HS-5 (cell line): ENCODE measurements at places on chromosomes 3 and 15.

GRCh38 chr3:127628788-127629466, at the start of gene PODXL2:
PODXL2 (plus strand) TSS chr3:127629185; CDS start chr3:127629220, 35 bp downstream.
- no peak for DNase-seq

DNA sequence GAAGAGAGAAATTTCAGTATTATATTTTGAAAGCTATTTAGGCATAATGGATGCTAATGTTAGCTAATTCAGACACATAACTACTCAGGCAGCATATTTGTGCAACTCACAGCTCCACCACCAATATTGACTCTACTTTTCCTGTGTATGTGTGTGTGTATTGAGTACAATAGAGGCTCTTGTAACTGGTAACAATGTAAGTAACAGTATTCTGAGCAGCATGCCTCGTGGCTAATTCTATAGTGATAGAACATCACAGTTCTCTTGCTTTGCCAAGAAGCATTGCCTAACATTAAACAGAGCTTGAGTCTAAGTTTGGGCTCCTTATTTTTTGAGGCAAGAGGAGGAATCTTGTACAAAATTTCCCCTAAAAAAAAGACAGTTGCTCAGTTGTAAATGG, 98.6 kb upstream of the ARHGEF26 start:
- no peak for DNase-seq

GRCh38 chr3:37680401-37680800, 181.3 kb upstream of the CTDSPL start:
- DNase-seq = no peak

DNA sequence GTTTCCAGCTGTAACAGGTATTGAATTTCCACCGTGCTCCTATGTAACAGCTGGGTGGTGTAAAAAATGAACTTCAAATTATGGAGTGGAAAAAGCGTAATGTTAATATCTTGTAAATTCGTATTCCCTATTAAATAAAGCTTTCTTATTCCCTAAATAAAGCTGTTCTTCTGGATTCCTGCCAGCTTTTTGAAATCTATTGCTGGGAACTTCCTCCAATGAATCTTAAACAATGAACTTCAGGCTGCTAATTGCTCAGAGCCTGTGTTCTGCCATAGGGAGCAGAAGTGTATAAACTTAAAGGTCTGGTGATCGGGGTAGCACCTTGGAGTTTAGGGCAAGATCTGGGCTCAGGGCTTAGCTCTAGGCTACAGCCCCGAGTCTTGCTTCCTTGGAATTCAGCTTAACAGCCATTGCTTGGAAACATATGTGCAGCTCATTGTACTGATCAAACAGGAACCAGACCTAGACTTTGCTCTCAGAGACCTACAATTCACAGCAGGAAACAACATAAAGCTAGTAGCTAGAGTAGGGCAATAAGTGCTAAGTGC, 1.4 kb downstream of the ARL14 start:
- DNase-seq = no peak

DNA sequence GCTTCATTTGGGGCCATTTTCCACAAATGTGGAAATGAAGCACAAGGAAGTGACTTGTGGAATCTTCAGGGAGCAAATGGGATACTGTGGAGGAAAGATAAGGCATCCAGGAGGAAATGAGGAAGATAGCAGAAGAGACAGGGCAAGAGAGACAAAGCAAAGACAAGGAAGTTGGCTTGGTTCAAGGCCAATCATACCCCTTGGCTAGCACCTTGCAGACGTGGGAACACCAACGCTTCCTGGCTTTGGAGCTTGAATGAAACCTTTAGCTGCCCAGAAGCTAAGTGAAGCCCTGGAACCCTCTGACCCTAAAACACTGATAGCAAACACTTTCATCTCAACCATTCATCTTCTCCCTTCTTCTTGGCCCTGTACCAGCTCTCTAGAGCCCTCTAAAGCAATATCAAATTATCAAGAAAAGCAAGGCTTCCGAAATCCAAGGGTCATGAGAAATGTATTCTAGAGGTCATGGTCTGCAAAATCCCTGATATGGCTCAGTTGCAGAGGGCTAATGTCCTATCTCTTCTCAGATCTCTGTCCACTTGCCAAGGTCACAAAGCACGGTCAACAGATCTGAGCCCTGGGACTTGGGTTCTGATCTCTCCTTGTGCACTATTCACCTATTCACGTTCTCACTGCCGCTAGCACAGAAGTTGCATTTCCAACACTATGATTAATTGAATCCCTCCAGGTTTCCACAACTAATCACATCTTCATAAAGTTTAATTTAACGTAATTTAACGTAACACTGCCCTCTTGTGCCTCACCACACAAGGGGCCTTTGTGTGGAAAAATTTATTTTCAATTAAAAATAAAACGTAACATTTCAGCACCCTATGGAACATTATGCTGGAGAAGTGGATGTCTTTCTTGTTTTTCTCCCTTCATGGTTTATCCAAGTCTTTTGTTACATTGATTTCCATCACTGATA, 557.6 kb upstream of the ADAMTS9 start:
- no peak for DNase-seq

- DNase-seq = no peak
Measured at GRCh38 chr3:127406309-127407025, 118.6 kb upstream of the PRR20G start.

DNA sequence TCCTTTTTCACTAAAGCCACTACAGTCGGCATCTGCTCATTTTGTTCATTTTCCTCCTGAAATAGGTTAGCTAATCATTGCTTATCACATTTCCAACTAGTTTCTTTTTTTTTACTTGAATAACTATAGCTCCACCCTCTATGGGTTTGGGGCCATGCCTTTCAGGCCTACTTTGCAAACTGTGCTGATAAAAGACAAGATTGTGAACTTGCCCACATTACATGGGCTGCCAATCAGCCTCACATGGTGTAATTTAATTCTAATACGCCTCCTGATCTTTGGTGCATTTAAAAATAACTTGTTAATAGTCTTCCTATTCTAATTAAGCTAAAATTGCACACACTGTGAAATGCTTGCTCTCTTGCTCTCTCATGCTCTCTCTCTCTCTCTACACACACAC, 90.5 kb downstream of the TGFBR2 start:
- DNase-seq = no peak

DNA sequence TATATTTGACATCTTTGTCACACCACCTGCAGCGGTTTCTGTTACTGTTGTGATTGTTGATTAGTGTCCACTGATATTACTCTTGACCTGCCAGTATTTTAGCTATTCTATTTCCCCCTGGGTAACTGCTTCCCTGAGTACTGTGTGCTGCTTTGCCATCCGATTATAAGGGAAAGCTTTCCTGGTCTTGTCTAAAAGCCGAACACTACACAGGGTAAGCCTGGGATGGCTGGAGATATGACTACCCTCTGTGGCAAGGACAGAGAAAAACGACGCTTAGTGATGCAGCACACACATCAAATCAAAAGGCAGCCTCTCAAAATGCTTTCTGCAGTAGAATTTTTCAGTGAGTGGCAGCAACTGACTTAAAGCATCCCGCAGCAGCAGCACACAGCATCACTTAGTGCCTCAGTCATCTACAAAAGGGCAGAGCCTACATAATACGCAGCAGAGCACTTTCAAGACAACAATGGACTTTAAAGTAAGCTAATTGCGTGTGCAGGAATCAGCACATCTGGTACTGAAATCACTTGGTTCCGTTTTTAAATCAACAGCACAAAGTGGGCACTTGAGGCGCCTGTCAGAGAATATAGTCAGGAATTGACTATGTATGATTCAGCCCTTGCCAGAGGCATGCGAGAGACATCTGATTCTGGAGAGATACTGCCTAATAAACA, 656.3 kb upstream of the TGFBR2 start:
- no peak for DNase-seq

DNA sequence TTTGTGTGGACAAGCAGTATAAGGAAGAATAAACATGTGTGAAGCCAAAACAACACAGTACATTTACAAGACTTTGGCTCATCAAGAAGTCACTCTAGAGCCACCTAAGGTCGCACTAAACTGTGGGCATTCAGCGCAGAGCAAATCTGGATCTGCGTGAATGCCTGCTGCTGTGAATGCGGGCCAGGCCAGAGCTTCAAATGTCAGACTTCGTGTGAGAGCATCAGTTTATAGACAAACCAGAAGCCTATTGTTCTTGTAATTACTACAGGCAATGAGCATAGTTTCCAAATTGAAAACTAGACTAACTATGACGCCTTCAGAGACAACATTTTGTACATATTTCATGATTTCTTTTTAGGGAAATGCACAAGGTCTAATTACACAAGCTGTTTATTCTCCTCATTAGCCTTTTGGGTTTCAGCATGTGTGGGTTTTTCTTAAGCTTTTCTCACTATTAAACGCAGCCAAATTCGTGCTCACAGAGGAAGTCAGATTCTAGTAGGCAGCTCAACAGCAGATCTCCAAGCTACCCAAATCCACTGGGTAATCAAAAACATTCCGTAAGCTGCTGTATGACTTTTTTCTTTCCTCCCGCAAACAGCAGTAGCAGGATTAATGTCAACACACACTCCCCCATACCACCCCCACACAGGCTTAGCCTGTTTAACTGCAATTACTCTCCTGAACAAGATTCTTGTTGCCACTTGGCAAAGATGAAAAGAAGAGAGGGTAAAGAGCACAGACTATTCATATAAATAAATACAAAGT, 84.5 kb upstream of the SETMAR start:
- no peak for DNase-seq

- no peak for DNase-seq
Measured at GRCh38 chr3:62467966-62468722, 94.8 kb upstream of the FEZF2 start.
